ENCODE measurements at places on chromosomes 7 and 10.
A peak's percentile ranks its signal among the peaks of the same experiment; 100 is the strongest.

DNA sequence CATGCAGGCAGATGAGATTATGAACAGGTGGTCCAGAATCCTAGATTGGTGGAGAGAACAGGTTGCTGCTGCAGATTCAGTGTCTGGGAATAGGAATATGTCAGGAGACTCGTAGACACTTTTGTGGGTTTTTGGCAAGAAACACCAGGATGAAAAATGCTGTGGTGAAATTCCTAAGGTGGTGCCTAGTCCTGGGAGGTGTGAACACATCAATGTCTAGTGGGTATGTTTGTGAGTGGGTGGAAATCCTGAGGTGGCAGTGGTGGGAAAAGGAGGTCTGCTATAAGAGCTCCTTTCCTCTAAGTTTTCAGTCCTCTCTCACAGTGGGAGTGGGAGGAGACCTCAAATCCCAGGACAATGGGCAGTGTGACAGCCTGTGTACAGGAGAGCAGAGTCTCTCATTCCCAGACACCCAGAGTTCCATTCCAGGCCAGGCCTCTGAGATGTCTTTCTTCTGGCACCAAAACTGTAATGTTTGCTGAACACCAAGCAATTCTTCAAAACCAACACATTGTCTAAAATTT lies 5.1 kb downstream of the ERV3-1 start:
- H3K4me3 ChIP-seq = no peak overlapping the region
- H3K27ac ChIP-seq = no peak overlapping the region

DNA sequence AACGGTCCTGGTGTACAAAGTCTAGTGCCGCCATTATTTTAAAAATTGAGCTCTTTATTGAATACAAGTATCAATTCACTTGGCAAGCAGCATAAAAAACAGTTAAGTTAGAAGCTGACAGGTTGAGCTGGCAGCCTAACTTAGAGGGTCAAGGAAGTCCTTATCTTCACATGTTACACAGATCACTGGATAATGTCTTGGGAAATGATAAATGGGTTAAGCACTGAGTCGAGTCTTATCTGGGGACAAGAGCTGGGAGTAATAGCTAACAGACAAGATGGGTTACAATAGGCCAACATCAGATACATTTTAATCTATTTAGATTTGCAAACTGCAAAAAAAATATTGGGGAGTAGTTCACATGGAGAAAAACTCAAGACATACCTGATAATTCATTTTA lies 34.2 kb downstream of the SLC18A2 start:
- no peaks in the 10 kb centered on the region for H3K27me3 ChIP-seq
- no peak overlapping the region for H3K27ac ChIP-seq
- H3K4me3 ChIP-seq = no peak overlapping the region
- no peaks in the 10 kb centered on the region for H3K36me3 ChIP-seq
- no peaks in the 10 kb centered on the region for H3K4me1 ChIP-seq
- no peak for DNase-seq

DNA sequence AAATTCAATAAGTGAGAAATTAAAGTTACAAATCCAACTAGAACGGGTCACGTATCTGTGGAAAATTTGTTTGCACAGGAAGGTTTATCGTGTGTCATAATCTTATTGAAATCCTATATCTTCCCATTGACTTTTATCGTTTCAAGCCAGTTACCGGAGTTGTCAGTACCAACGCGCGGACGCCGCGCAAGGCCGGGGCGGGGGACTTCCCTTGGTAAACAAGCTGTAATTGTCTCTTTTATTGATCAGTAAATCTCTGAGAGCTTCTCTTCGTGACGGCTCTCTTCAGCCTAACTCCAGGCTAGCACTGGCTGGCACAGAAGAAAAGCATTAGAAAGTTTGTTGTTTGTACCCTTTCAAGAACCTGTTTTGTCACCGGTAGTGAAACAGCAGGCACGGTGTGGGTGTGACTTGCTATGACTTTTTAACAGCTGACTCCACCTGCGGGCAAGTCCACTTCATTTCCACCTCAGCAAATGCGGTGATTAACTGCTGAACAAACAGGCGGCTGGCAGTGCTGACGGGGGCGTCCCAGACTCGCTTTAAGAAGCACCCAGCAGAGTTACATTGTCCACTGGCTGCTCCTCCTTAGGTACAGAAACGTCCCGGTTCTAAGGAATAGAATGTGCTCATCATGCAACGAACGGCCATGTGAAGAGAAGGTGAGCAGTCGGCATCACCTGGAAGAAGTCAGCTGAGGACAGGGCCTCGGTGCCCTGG lies 215.8 kb downstream of the MAD1L1 start:
- DNase-seq = peak; percentile 23
- no peaks in the 10 kb centered on the region for H3K36me3 ChIP-seq
- peaks cover 6% of the 10 kb centered on the region for H3K4me1 ChIP-seq
- no peak overlapping the region for H3K4me3 ChIP-seq
- H3K27ac ChIP-seq = no peak overlapping the region

DNA sequence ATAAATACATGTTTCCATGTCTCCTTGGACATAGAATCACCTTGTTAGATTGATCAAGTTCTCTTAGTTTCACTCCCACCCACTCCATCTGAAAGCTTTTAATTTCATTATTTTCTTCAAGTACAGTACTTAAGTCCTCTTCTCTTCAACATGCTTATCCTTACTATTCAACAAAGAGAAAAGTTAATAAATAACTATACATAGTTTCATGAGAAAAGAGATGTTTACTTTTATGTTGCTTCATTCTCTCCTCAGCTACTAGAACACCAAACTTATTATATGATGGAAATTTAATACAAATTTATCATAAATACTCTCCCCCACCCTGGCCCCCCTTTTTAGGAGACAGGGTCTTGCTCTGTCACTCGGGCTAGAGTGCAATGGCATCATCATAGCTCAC lies 33.5 kb downstream of the ASZ1 start:
- H3K4me3 ChIP-seq = no peak overlapping the region
- no peaks in the 10 kb centered on the region for H3K27me3 ChIP-seq
- DNase-seq = no peak
- H3K36me3 ChIP-seq = no peaks in the 10 kb centered on the region

GRCh38 chr10:21516242-21517131 lies 9.0 kb downstream of the SKIDA1 start:
- H3K4me1 ChIP-seq = peaks cover 26% of the 10 kb centered on the region
- H3K4me3 ChIP-seq = peak overlapping the region; percentile 52
- H3K36me3 ChIP-seq = no peaks in the 10 kb centered on the region

- H3K27me3 ChIP-seq = no peaks in the 10 kb centered on the region
- no peak overlapping the region for H3K27ac ChIP-seq
- peaks cover 71% of the 10 kb centered on the region for H3K36me3 ChIP-seq
- no peaks in the 10 kb centered on the region for H3K4me1 ChIP-seq
Measured at GRCh38 chr10:97676770-97677581, 10.1 kb downstream of the AVPI1 start.

DNA sequence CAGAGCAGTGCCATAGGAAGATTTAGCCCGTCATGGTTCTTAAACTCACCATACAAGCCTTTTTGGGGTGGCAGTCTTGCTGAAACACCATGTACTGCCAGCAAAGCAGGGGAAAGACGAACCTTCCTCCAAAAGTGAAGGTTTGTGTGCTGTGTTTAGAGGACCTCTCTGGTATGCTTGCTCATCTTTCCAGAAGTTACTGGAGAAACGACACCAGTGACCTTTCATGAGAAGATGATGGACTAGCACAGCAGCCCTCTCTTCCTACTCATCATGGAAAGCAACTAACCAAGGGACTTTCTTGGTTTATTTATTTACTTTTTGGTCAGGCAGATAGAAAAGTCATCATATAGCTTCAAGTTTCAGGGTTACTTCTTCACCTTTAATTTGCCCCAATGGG lies 247.4 kb downstream of the PTEN start:
- no peaks in the 10 kb centered on the region for H3K36me3 ChIP-seq
- H3K27ac ChIP-seq = peak overlapping the region; percentile 51
- H3K4me1 ChIP-seq = peaks cover 6% of the 10 kb centered on the region

GRCh38 chr7:97024209-97025129 lies at the start of gene DLX5:
Gene DLX5, minus strand, starts transcription at chr7:97024831. Its CDS starts 208 bp downstream, at chr7:97024623.
- H3K36me3 ChIP-seq = no peaks in the 10 kb centered on the region
- no peak for DNase-seq
- peaks cover 75% of the 10 kb centered on the region for H3K27me3 ChIP-seq
- peaks cover 55% of the 10 kb centered on the region for H3K4me1 ChIP-seq
- H3K4me3 ChIP-seq = peak within 1 kb of the TSS; percentile 47

GRCh38 chr10:27723436-27723835 lies 22.2 kb downstream of the MKX start:
- no peaks in the 10 kb centered on the region for H3K36me3 ChIP-seq
- H3K27me3 ChIP-seq = no peaks in the 10 kb centered on the region
- H3K27ac ChIP-seq = peak overlapping the region; percentile 85
- no peak overlapping the region for H3K4me3 ChIP-seq
- no peaks in the 10 kb centered on the region for H3K4me1 ChIP-seq

DNA sequence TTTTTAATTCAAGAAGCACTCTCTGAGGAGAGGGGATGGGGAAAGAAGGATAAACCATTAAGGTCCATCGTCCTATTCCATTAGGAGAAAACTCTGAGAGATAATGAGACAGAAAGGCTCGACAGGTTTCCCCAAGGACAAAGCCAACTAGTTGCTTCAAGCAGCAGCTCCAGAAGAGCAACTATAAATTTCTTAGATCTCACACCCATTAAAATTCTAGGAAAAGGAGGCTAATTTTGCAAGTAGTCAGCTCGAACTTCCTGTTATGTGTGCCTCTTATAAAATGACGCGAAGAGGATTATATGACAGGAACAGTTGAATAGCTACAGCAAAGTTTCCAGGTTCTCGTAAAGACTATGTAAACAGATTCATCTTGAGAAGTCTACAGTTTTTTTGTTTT lies 52.0 kb upstream of the ST8SIA6 start:
- no peak for DNase-seq
- no peak overlapping the region for H3K4me3 ChIP-seq
- no peaks in the 10 kb centered on the region for H3K27me3 ChIP-seq
- H3K27ac ChIP-seq = no peak overlapping the region
- H3K36me3 ChIP-seq = no peaks in the 10 kb centered on the region

DNA sequence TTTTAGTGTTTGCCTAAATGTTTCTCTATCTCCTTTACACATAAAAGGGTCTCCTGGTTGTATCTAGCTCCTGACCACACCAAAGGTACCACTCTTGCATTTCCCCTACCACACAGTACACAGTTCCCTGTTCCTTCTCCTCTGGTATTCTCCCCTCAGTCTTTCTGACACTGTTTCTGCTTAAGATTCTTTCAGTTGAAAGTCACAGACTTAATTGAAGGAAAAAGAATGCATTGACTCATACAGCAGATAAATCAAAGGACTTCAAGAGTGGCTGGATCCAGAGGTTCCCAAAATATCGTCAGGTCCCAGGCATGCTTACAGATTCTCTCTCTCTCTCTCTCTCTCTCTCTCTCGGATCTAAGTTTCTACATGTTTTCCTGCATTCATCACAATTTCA lies 185.6 kb upstream of the LRGUK start:
- DNase-seq = no peak
- peaks cover 12% of the 10 kb centered on the region for H3K36me3 ChIP-seq
- no peak overlapping the region for H3K27ac ChIP-seq
- no peaks in the 10 kb centered on the region for H3K27me3 ChIP-seq

GRCh38 chr10:119225083-119225658 lies 17.8 kb downstream of the GRK5 start:
- H3K4me3 ChIP-seq = no peak overlapping the region
- no peak for DNase-seq
- H3K36me3 ChIP-seq = no peaks in the 10 kb centered on the region
- no peaks in the 10 kb centered on the region for H3K27me3 ChIP-seq
- H3K27ac ChIP-seq = peak overlapping the region; percentile 80

DNA sequence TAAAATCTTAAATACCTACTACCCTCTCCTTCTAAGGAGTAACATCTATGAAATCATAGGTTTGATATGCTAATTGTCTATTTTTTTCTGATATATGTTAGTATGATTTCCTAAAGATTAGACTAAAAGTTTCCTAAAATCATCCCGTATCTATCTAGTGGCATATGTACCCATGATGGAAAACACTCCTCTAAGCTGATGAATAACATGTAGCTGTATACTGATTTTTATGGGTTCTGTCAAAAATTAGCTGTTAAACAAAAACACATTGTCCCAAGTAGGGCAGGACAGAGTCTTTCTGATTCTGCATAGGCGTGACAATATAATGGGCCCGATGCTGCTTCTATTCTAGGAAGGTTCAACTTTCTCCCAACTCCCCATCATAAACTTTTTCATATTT lies 79.9 kb downstream of the ADAM22 start:
- no peaks in the 10 kb centered on the region for H3K36me3 ChIP-seq
- H3K27me3 ChIP-seq = no peaks in the 10 kb centered on the region
- no peaks in the 10 kb centered on the region for H3K4me1 ChIP-seq
- no peak overlapping the region for H3K4me3 ChIP-seq

DNA sequence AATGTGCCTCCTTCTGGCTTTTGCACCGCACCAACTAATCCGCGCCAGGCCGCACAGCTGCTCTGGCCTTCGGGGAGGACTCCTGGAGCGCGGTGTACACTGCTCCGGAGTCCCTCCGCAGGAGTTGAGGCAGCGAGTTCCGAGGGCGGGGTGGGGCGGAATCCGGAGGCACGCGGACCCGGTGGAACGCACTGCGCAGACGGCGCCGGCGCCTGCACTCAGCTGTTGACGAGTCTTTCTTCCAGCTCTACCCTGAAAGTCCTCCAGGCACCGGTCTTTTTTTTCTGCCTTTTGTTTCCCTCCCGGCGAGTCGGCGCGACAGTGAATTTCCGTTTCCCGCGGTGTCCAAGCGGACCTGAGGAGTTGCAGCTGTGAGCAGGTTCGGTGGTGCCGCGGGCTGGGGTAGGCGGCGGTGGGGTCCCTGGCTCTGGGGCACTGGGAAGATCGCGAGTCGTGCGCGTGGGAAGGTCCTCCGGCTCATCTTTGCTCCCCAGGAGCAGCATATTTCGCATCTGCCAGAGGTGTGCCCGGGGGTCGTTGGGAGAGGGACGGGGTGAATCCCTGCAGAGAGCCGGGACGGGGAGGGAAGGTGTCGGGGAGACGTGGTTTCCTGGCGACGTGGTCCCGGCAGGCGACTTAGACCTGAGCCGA lies 44.1 kb downstream of the SFTPD start:
- peaks cover 2% of the 10 kb centered on the region for H3K27me3 ChIP-seq
- peak; percentile 73 for DNase-seq
- H3K36me3 ChIP-seq = no peaks in the 10 kb centered on the region
- H3K27ac ChIP-seq = peak overlapping the region; percentile 81
- H3K4me1 ChIP-seq = peaks cover 13% of the 10 kb centered on the region
- H3K4me3 ChIP-seq = peak overlapping the region; percentile 79

DNA sequence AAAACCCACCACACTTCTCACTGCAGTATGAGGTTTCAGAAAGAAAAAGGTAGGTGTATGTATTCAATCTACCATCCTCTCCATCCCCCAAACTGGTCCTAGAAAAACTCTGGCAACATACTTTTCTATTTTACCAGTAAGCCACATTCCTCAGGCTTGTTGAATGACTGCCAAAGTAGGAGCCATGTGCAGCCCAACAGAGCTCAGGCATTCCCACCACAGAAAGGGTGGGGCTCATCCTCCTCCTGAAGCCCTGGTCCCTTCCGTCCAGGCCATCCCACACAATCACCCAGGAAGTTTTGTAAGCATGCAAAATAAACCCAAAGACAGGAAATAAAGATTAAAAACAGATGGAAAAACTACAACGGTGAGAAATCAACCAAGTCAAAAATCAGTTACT lies 57.2 kb downstream of the MAD1L1 start:
- no peaks in the 10 kb centered on the region for H3K4me1 ChIP-seq
- H3K27me3 ChIP-seq = no peaks in the 10 kb centered on the region
- no peak overlapping the region for H3K4me3 ChIP-seq

All from tibial artery (tissue), 4 donors.